Right renal pelvis (tissue), 4 donors: ENCODE measurements at places on chromosomes 5 and 9. TPM values are rescaled to one million over a fixed set of nuclear protein-coding genes. Genes with fewer than 3 reads are reported as not detected.

- no peak for DNase-seq
These were observed 254.3 kb downstream of the MAST4 start for GRCh38 chr5:66850354-66851075.

GRCh38 chr9:33187519-33188218, 20.5 kb upstream of the B4GALT1 start:
- no peak for DNase-seq

DNA sequence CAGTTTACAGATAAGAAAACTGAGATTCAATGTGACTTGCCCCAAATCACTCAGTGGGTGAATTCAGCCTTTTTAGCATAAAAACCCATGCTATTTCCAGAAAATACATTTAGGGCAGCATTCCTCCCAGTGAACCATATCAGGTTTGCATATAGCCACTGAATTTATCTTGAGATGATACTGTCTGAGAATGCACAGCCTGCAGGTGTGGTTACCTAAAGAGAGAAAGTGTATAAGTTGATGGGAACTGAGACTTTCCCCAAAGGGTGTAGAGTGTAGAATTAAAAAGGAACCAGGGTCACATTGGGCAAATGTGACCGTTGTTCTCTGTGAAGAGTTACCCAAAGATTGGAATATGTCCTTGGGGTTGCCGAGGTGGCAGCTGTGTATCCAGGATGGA, 100.0 kb upstream of the PIK3R1 start:
- no peak for DNase-seq

- no peak for DNase-seq
These were observed 29.1 kb upstream of the DUSP1 start for GRCh38 chr5:172800088-172800551.

- DNase-seq, result no peak
These were observed 293.2 kb downstream of the ARHGAP26 start for GRCh38 chr5:143063175-143063970.

DNA sequence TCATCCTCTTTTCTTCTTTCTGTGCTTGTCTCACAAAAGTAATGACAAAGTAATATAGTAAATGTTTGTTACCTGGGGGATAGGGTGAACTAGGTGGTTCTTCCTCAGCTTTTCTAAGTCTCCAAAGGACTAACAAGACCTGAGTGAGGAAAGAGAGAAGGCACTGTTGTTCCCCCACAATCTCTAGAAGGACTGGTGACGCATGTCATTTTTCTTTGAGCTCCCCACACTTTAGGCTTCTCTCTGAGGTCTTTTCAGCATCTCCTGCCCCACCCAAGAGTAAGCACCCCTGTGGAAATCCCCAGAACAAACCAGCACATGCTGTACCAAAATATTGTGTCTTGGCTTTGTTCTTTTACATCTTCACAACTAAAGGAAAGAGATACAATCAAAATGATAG, 2.4 kb upstream of the IL7R start:
- no peak for DNase-seq

- DNase-seq, result no peak
These were observed at the start of gene GOLM1 for GRCh38 chr9:86098824-86099700. TSS of gene GOLM1 (minus strand) at chr9:86099558. CDS start at chr9:86079320, 20,238 bp downstream.

DNA sequence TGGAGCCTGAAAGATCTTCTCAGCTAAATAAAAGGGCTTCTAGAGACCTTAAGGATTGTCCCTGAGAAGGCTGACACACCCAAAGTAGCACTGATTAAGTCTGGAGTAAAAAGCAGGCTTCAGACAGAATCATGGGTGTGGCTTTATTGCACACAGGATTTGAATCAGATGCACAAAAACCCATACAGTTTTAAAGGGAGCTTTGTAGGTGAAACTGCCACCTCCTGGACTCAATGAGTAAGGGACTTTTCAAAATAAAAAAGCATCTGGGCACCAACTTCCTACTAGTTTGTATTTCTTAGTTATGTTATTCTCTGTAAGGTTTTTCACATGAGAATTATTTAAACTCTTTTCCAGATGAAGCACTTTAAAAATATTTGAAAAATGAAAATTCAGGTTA, 129.4 kb downstream of the EDIL3 start:
- DNase-seq, result no peak

GRCh38 chr9:127927201-127927987, 3.2 kb downstream of the PIP5KL1 start:
- no peak for DNase-seq

GRCh38 chr5:42583322-42583721, 160.1 kb downstream of the GHR start:
- peak; percentile 33 for DNase-seq

Gene GFI1B
- polyA plus RNA-seq, result 2.1 TPM

Gene GLIPR2
- polyA plus RNA-seq, result 46.8 TPM

Gene NR5A1
- 0.06 TPM for polyA plus RNA-seq

Gene DAPK1
- polyA plus RNA-seq, result 71.0 TPM

Gene C9orf152
- 0.44 TPM for polyA plus RNA-seq
